ENCODE measurements at places on chromosomes 4 and X.

- DNase-seq, result no peak
Measured at GRCh38 chr4:184457535-184458249, 16.7 kb downstream of the IRF2 start.

GRCh38 chr4:76028350-76028765 lies 5.1 kb upstream of the CXCL10 start:
- no peak for DNase-seq

DNA sequence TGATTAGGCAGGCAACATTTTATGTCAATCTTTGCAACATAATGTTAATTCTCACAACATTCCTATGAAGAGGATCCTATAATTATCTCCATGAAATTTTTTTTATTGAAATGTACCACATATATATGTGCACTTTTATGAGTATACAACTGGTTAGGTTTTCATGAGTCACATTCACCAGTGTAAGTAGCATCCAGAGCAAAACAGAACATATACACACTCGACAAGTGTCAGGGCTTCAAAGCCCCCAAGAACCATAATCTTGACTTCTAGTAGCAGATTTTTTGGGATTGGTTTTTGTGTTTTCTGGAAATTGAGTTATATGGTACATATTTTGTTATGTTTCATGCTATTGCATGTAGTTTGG lies 62.4 kb downstream of the ARHGAP10 start:
- DNase-seq, result no peak

- DNase-seq, result no peak
Measured at GRCh38 chr4:187166886-187167512, 443.3 kb upstream of the FAT1 start.

- DNase-seq, result no peak
Measured at GRCh38 chr4:41146716-41147506, 67.4 kb downstream of the APBB2 start.

DNA sequence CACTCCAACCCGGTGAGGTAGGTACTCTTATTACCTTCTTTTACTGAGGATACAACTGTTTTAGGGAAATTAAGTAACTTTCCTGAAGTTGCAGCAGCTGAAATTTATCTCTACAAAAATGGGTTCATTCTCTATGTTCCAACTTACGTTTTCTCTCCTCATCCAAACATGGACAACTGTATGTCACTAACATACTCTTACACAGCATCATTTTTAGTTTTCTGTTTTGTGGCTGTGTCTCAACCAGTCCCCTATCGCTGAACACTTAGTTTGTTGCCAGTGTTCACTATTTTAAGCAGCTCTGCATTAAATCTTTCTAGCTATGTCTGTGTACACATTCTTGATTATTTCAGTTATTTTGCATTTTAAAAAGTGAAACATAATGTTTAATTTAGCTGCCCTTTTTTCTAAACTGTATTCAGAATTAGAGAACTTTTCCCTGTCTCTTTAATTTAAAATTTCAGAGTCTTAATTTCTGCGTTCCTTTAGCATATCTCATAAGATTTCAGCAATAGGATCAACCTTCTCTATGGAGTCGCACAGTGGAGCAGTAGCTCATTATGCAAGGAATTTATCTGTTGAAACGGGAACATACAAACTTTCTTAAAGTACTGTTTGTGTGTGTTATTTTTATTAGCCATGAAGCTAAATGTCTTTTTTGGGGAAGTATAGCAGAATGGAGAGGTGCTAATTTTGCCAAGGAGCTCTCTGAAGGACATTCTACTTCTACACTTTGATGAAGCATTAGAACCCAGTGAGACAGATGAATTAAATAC lies 3.8 kb downstream of the SGMS2 start:
- no peak for DNase-seq
